ENCODE measurements at places on chromosomes 2 and 18.

GRCh38 chr18:3692113-3692621 is 242.2 kb downstream of the TGIF1 start:
- DNase-seq = no peak

DNA sequence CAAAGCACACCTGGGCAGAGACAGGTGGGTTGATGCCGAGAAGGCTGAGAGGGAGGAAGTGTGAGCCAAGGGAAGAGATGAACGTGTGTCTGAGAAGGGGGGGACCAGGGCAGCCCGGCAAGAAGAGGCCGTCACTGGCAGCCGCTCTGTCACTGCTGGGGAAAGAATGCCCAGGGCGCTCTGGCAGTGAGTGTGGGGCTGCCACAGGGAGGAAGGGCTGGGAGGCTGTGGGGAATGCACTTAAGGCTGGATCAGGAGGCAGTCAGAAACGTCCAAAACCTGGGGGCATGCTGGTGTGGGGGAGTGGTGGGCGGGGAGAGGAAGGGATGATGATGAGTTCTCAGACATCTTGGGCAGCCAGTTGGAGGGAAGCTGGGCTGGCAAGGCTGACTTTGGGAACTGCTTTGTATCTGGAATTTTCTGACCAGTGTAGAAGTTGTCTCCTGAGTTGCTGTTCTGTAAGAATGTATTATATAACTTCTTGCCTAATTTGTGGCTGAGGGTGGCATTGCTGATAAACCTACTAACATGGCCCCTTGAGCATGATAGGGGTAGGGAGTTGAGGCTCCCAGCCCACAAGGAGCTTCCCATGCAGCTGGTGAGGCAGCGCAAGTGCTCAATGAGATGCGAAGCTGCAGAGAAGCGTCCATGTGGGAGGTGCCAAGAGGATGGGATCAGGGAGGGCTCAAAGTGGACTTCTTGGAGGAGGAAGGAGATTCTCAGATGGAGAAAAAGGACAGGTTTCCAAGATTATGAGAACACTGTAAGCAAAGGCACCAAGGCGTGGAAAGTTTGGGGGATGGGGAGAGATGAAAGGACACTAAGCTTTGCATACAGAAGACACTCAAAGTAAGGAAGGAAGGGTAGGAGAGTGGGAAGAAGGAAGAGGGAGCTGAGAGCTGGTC is 185.1 kb upstream of the HAAO start:
- DNase-seq = no peak

DNA sequence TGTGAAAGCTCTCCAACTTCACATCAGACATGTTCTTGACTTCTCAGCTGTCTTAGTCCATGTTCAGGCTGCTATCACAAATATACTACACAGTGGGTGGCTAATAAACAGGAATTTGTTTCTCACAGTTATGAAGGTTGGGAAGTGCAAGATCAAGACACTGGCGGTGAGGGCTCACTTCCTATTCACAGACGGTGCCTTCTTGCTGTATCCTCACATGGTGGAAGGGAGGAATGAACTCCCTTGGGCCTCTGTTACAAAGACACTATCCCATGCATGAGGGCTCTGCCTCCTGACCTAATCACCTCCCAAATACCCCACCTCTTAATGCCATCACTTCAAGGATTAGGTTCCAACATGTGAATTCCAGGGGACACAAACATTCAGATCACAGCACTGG is 9.7 kb downstream of the UXS1 start:
- no peak for DNase-seq

DNA sequence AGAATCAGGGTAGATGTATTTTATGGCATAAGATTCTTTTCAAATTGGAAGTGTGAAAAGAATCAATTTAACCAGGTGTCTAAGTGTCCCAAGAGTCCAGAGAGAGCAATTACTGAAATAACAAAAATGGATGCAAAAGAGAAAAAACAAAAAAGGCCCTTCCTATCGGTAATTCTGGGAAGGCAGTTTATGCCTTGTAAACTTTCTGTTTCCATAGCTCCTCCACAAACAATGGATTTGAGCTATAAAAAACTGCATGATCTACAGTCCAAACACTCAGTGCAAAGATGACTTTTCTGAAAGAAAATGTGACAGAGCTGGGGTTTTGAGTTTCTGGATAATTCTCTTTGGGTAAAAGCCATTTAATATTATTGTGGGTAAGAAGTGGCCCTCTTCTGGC is 366.1 kb downstream of the EN1 start:
- no peak for DNase-seq

DNA sequence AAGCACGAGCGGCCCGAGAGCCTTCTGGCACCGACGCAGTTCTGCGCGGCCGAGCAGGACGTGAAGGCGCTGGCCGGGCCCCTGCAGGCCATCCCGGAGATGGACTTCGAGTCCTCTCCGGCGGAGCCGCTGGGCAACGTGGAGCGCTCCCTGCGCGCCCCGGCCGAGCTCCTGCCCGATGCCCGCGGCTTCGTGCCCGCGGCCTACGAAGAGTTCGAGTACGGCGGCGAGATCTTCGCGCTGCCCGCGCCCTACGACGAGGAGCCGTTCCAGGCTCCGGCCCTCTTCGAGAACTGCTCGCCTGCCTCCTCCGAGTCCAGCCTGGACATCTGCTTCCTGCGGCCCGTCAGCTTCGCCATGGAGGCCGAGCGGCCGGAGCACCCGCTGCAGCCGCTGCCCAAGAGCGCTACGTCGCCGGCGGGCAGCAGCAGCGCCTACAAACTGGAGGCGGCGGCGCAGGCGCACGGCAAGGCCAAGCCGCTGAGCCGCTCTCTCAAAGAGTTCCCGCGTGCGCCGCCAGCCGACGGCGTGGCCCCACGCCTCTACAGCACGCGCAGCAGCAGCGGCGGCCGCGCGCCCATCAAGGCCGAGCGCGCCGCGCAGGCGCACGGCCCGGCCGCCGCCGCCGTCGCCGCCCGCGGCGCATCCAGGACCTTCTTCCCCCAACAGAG is 70.4 kb downstream of the ARHGEF33 start:
- peak; percentile 58 for DNase-seq

DNA sequence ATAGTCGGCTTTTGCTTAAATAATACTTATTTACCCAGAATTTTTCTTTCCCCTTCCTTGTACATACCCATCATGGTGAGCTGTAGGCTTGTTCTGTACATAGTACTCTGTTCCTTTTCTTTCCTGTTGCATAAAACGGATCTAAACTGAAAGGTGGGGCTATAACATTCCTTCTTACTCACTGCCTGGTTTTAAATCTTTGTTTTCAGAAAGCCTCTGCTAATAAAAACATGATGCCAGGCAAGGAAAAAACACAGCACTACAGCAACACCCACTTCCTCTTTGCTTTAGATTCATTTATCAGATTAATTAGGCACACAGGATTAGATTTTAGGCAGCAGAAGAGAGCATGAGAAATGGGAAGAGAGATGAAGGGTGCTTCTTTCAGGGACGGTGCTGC is 19.6 kb upstream of the STON1 start:
- no peak for DNase-seq

- no peak for DNase-seq
Measured at GRCh38 chr2:64482765-64483504, 29.0 kb downstream of the LGALSL start.

DNA sequence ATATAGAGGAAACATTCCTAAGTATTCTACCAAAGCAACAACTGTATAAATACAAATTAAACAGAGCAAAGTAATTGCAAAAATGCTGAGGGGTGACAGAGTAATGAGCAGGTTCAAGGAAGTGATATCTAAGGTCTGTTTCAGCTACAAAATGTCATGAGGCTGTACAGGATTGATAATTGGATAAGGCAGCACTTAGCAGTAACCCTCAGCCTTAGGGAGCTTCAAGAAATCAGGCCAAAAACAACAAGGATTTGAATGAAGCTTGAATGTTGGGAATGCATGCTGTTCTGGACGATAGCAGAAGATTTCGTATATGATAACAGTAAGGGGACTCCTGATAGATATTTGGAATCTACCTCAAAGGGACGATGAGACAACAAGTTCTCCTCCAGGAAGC is 142.0 kb upstream of the MMADHC start:
- no peak for DNase-seq

DNA sequence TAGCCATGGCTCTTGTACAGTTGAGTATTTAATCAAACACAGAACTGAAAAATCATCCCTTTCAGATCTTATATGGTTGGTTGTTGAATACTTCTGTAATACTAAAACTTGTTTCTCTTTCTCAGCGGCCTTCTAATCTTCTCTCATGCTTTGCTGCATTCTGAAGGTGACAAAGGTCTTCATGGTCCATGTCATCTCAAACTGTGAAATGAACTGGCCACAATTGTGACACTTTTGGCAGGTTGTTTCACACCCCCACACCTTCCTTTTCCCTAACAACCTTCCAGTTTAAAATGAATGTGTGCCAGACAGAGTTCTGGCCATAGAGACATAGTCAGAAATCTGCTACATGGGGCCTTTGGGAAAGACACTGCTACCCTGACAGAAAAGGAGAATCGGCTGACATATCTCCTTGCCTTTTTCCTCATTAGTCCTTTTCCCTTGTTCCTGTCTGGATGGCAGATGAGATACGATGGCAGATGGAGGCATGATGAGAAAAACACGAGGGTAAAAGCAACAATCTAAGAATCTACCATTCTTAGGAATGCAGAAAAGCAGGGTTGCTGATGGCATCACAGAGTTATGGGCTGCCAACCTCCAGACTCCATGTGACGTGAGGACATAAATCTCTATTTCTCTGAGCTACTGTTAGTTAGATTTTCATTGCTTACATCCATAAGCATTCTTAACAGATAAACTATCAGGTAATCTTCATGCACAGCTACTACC is 106.5 kb downstream of the PIGN start:
- no peak for DNase-seq

DNA sequence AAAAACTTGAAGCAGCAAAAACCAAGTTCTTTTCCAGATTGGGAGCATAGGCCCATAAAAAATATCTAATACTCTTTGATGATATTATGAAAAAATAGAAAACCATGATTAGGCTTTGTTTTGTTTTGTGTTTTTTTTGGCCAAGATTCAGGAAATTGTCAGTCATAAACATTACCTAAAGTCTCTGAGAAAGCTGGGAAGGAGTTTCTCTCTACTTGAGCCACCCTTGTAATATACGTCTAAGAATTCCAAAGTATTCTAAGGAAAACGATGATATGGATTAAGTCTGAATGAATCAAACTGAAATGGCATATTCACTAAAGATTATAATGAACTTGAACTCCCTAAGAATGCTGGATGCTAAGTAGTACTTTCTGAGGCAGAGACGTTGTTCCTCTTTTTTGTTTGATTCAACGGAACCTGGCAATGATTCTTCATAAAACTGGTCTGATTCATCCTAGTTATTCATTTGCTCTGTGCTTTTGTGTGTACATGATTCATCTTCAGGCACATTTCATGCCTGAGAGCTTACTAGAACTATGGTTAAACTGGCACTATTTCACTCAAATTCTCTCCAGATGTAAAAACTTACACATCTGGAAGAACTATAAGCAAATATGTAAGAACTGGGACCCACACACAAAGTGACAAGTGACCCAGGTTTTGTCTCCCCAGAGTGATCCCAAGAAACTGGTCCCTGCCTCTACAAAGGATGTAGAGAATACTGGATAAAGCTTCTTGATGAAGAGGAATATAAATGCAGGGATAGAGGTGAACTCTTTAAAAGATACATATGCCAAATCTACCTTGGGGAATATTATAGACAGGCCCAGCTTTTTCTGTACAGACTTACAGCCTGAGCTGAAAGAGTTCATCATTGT is 159.7 kb downstream of the DOCK10 start:
- DNase-seq = no peak

GRCh38 chr2:23425885-23426262 is 40.9 kb downstream of the KLHL29 start:
- DNase-seq = no peak

DNA sequence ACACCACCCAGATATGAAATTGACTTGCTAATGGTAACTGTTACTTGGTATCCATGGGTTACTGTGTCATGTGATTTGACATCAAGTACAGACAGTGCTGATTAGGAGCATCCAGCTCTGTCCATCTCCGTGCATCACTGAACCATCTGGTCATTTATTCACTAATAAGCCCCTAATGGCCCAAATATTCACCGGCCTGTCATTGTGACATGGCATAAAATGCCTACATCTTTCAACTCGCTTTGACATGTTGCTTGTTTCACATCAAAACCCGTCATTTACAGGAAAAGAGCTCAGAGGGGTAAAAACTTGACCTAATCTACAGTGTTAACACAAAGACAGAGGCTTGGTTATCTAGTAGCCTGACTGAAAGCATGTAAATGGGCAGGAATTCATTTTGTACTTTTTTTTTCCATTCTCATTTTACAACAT is 308.9 kb upstream of the ATP5MC3 start:
- DNase-seq = no peak
